ENCODE measurements at places on chromosomes 6 and 20. TPM values are rescaled to one million over a fixed set of nuclear protein-coding genes. Genes with fewer than 3 reads are reported as not detected.

The ERVFRD-1 gene
- total RNA-seq, result not detected

DNA sequence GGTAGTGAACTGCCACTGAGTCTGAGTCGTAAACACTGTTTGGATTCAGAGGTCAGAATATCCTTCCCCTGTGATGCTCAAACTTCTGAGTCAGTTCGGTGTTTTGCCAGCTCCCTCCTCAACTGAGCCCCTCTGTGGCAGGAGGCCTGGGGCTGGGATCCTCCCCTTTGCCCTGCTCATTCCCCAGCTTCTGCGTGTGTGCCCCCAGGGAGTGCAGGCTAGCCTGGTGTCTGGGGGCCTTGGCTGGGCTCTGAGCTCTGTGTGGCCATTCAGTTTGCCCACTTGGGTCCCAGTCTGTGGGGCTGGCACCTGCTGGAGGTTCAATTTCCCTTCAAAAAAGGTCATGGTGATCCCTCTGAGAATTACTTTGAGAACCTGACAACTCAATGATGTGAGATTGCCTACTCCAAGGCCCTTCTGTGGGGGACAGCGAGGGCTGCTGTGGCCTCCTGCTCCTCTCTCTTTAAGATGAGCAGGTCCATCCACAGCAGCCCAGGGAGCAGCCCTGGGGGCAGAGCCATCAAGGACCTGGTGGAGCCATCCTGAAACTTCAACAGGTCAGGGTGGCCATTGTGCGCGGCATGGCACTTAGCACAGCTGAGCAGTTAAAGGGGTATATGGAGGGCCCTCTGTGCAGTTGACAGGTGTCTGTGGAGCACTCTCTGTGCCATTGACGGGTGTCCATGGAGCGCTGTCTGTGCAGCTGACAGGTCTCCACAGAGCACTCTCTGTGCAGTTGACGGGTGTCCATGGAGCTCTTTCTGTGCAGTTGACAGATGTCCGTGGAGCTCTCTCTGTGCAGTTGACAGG lies 147.2 kb downstream of the SYCP2 start:
- no peak for DNase-seq
- H3K4me3 ChIP-seq, result no peak overlapping the region
- H3K27ac ChIP-seq, result no peak overlapping the region
- no peaks in the 10 kb centered on the region for H3K36me3 ChIP-seq
- H3K27me3 ChIP-seq, result no peaks in the 10 kb centered on the region

DNA sequence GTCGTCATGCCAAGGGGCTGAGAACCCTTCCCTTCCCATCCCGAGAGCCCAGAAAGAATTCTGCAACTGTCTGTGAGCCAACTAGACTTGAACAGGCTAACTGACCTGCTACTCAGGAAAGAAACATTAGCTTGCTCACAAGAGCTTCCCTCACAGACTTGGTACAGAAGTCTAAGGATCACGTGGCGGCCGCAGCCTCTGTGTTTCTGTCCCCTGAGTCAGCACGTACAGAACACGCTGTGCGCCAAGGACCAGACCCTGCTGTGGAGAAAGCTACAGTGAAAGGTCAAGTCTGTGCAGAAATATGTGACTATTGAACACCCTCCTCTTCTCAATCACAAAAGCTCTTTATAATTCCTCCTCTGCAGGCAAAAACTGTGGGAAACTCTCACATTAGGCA lies 151.3 kb upstream of the QKI start:
- H3K4me1 ChIP-seq, result peaks cover 23% of the 10 kb centered on the region
- H3K27ac ChIP-seq, result no peak overlapping the region
- H3K4me3 ChIP-seq, result no peak overlapping the region
- peak; percentile 37 for DNase-seq
- no peaks in the 10 kb centered on the region for H3K27me3 ChIP-seq

- H3K27ac ChIP-seq, result no peak overlapping the region
- DNase-seq, result no peak
- no peaks in the 10 kb centered on the region for H3K36me3 ChIP-seq
- H3K4me3 ChIP-seq, result no peak overlapping the region
- no peaks in the 10 kb centered on the region for H3K4me1 ChIP-seq
Observed at GRCh38 chr20:50425076-50425475, 85.1 kb upstream of the PTPN1 start.

Measured in cardiac muscle cell (in vitro differentiated cells and primary cell).